ENCODE measurements at places on chromosomes 1 and 21. TPM values are rescaled to one million over a fixed set of nuclear protein-coding genes. Genes with fewer than 3 reads are reported as not detected.

DENND4B gene
- total RNA-seq: 8.7 TPM

PDPN gene
- total RNA-seq: 3.2 TPM

F13B gene
- total RNA-seq: not detected

CACNA1E gene
- total RNA-seq: not detected

COQ8A gene
- 2.3 TPM for total RNA-seq

FAM229A gene
- 0.26 TPM for total RNA-seq

TNFRSF18 gene
- 1.7 TPM for total RNA-seq

PLA2G2A gene
- not detected for total RNA-seq

GBP6 gene
- total RNA-seq: 67.2 TPM

RHBG gene
- under 0.01 TPM for total RNA-seq

GJA5 gene
- 0.13 TPM for total RNA-seq

LCK gene
- total RNA-seq: not detected

PTPN14 gene
- total RNA-seq: 33.0 TPM

EPS8L3 gene
- total RNA-seq: not detected

PODN gene
- total RNA-seq: 0.53 TPM

PDZK1IP1 gene
- total RNA-seq: 0.26 TPM

DCDC2B gene
- total RNA-seq: not detected

TDRD10 gene
- not detected for total RNA-seq

CD2 gene
- total RNA-seq: not detected

PTPRF gene
- 202 TPM for total RNA-seq

All from bronchial epithelial cell (primary cell).